ENCODE measurements at places on chromosomes 11 and 22.

DNA sequence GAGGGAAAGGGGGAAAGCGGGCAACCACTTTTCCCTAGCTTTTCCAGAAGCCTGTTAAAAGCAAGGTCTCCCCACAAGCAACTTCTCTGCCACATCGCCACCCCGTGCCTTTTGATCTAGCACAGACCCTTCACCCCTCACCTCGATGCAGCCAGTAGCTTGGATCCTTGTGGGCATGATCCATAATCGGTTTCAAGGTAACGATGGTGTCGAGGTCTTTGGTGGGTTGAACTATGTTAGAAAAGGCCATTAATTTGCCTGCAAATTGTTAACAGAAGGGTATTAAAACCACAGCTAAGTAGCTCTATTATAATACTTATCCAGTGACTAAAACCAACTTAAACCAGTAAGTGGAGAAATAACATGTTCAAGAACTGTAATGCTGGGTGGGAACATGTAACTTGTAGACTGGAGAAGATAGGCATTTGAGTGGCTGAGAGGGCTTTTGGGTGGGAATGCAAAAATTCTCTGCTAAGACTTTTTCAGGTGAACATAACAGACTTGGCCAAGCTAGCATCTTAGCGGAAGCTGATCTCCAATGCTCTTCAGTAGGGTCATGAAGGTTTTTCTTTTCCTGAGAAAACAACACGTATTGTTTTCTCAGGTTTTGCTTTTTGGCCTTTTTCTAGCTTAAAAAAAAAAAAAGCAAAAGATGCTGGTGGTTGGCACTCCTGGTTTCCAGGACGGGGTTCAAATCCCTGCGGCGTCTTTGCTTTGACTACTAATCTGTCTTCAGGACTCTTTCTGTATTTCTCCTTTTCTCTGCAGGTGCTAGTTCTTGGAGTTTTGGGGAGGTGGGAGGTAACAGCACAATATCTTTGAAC is 6.8 kb downstream of the MALAT1 start:
- DNase-seq: no peak

GRCh38 chr22:46612341-46612903 is 7.8 kb upstream of the GRAMD4 start:
- DNase-seq: no peak

DNA sequence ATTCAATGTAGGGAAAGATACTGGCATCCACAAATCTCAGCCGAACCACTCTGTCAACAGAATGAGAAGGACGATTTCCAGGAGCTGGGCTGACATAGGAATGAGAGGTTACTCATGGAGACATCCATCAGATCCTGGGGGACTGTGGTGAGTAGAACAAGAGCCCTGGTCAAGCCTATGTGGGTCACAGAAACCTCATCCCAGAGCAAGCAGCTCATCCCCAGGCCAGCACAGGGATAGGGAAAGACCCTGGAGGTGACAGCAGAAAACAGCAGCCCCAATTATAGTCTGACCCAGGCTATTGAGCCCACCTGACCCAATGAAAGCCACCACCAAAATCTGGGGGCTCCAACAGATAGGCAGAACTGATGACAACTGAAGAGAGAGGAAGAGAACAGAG is 128.0 kb upstream of the SERPIND1 start:
- DNase-seq: no peak

DNA sequence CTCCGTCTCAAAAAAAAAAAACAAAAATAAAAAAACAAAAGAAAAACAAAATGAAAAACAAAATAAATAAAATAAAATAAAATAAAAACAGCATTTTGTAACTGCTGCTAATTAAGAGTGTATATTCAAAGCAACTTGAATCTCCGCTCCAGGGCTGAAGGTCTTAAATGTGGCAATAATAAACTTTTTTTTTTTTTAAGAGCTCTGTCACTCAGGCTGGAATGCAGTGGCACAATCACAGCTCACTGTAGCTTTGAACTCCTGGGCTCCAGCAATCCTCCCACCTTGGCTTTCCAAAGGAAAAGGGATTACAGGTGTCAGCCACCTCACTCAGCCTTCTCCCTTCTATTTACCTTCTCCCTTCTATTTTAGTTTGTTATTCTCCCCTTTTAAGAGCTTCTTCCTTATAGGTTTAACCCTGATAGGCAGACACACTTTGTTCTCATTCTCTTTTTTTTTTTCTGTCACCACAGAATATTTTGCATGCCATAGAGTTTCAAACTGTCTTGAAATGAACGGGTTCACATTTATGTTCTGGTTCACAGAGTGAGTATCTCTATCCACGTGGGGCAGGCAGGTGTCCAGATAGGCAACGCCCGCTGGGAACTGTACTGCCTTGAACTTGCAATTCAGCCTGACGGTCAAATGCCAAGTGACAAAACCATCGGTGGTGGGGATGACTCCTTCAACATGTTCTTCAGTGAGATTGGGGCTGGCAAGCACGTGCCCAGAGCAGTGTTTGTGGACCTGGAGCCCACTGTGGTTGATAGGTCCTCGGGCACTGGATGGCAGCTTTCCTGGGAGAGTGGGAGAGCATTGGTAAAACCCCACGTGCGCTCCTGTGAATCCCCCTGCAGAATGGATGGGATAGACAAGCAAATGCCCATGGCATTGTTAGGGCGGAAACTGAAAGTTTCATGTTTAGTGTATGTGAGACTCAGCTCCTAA is 19.4 kb downstream of the LRRC74B start:
- DNase-seq: no peak

GRCh38 chr11:65116370-65117205 is 913 bp downstream of the ZNHIT2 start:
- DNase-seq: no peak
